ENCODE measurements at places on chromosomes 16 and 17. TPM values are rescaled to one million over a fixed set of nuclear protein-coding genes. Genes with fewer than 3 reads are reported as not detected.

Gene AGRP
- not detected for total RNA-seq

DNA sequence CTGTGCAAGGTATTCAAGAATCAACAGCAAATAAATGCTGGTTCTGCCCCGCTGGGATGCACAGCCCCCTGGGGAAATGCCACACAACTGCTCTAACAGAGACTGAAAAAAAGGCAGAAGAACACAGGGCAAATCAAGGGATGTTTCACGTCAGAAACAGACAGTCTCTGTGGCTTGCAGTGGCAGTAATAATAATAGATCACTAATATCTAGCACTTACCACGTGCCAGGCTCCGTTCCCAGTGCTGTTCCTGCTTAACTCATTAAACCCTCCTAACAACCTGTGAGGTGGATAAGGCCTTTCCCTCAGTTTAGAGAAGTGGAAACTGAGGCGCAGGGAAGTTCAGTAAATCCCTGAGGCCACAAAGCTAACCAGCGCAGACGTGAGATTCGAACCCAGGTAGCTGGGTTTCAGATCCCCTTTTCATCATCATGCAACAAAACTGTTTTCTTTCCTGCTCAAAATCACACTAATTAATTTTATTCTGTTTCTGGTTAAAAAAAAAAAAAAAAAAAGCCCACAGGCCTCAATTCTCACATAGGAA, 36.7 kb downstream of the ARHGAP17 start:
- H3K36me3 ChIP-seq = peaks cover 42% of the 10 kb centered on the region
- H3K27ac ChIP-seq = peak overlapping the region; percentile 77
- DNase-seq = no peak

Gene HLF
- total RNA-seq = 42.4 TPM

Gene GCGR
- not detected for total RNA-seq

Gene CDRT15L2
- total RNA-seq = not detected

- H3K27me3 ChIP-seq = no peaks in the 10 kb centered on the region
- DNase-seq = no peak
- H3K27ac ChIP-seq = no peak overlapping the region
- H3K36me3 ChIP-seq = no peaks in the 10 kb centered on the region
Observed at GRCh38 chr16:85519540-85520231, 93.4 kb upstream of the GSE1 start.

GRCh38 chr17:3213587-3213986, 6.1 kb downstream of the OR1A1 start:
- no peak for DNase-seq
- no peaks in the 10 kb centered on the region for H3K27me3 ChIP-seq
- no peaks in the 10 kb centered on the region for H3K4me1 ChIP-seq
- no peak overlapping the region for H3K27ac ChIP-seq

Gene HS3ST2
- total RNA-seq = not detected

All from stomach (tissue), 19 donors.